ENCODE measurements at places on chromosomes 6 and 20. TPM values are rescaled to one million over a fixed set of nuclear protein-coding genes. Genes with fewer than 3 reads are reported as not detected.

DNA sequence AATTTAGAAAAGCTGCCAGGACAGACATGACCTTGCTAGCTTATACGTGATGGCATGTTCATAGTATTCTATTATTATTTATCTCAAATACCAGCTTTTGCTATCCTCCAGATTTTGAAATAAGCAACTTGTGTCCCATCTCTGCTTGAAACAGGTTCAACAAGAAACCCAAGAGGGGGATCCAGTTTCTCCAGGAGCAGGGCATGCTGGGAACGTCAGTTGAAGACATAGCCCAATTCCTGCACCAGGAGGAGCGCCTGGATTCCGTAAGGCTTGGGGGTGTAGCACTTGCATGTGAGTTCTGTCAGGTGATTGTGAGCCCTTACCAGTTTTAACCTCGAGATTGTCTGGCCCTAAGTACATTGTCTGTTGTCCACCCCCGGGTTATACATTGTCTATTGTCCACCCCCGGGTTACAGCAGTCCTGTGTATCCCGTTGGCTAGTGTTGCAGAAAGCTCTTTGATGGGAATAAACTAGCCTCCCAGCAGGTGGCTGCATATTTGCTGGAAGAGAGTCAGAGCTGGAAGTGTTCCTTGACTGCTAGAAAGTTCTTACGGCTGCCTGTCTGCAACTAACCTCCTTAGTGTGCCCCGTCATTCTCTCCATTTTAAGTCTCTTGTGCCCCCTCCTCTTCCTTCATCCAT, 61.4 kb upstream of the CSE1L start:
- no peak for DNase-seq

The ZNF292 gene
- 30.4 TPM for total RNA-seq

The KHDC1L gene
- total RNA-seq, result not detected

DNA sequence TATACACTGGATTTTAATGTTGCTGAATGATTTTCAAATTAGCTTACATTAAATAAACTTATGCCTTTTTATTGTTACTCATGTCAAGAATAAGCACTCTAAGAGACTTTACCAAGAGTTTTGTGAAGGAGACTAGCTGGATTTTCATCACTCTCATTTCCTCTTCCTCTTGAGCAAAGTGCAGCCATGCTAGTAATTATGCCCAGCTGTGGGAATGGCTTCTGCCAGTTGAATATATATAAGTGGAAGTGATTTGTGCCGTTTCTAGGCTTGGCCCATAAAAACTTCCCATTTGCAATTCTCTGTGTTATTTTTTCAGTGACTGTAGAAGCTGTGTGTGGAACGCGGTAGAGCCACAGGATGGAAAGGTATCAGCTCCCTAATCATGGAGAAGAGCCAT, 255.8 kb downstream of the HDGFL1 start:
- no peak for DNase-seq

The MLIP gene
- total RNA-seq, result 0.29 TPM

GRCh38 chr6:159232106-159232645, 63.0 kb downstream of the FNDC1 start:
- DNase-seq, result no peak

The PRKN gene
- 10.1 TPM for total RNA-seq

GRCh38 chr6:30792786-30793185, 48.4 kb upstream of the IER3 start:
- DNase-seq, result no peak

The BTN1A1 gene
- not detected for total RNA-seq

- DNase-seq, result no peak
Measured at GRCh38 chr6:155040154-155040553, 45.0 kb downstream of the TIAM2 start.

DNA sequence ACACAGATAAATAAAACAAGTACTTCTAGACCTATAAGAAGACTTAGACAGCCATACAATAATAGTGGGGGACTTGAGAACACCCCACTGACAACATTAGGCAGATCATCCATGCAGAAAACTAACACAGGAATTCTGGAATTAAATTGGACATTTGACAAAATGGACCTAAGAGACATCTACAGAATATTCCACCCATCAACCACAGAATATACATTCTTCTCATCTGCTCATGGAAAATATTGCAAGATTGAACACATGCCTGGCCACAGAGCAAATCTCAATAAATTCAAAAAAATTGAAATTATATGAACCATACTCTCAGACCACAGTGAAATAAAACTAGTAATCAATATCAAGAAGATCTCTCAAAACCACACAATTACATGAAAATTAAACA, 44.3 kb upstream of the KIAA1586 start:
- no peak for DNase-seq

DNA sequence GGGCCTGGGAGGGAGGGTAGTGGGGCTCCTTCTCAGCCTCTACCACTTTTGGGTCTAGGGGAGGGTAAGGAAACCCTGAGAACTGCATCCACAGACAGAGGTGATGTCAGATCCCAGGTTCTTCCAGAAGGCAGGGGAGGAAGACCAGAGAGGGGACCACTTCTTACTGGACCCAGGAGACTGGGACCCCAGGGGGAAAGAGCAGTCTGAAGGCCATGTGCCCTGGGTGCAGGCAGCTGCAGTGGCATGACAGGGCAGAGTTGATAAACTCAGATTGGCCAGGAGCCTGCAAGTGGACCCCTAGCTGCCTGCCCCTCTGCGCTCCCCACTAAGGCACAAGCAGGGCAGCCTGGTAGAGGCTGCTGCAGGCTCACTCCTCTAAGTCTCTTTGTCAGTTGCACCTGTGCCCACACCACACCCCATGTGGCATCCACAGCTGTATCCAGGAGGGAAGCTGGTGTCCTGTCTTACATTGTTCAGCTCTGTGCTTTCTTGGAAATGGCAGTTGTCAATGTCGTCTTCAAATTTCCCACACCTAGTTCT, 2.7 kb downstream of the CST9L start:
- DNase-seq, result no peak

GRCh38 chr20:50920997-50921396, 10.2 kb downstream of the ADNP start:
- no peak for DNase-seq

- DNase-seq, result no peak
Measured at GRCh38 chr20:37378420-37378784, 32.5 kb downstream of the SRC start.

The ABHD12 gene
- total RNA-seq, result 41.6 TPM

DNA sequence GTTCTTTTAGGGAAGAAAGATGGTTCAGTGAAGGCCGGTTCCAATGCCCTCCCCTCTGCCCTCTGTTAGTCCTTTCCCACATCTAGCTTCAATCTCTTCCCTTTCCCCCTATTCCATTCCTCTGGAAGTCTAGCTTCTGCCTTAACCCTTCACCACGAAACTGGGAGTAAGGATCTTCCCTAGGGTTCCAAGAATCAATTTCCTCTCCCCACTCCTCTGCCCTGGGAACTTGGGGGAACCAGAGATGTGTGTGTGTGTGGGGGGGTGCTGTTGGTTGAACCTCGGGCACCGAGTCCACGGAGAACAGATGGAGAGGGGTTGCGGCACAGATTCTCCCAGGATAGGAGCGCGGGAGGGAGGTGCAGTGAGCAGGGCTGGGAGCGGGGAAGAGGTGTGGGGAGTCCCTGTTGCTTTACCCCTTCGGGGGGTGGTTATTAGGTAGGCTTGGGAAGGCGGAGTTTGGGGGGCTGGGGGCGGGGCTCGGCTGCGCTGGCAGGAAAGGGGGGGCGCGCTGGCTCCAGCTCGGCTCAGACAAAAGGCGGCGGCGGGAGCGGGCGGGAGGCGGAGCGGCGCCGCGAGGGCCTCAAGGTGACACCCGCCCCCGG, at the start of gene TMEM151B:
TSS of gene TMEM151B (plus strand) at position 530 of the 605 bp plus-strand sequence. CDS start 293 bp downstream, outside the sequence.
- DNase-seq, result no peak

The ZKSCAN8 gene
- 15.1 TPM for total RNA-seq

- no peak for DNase-seq
Measured at GRCh38 chr6:150702675-150703074, 103.0 kb downstream of the PLEKHG1 start.

DNA sequence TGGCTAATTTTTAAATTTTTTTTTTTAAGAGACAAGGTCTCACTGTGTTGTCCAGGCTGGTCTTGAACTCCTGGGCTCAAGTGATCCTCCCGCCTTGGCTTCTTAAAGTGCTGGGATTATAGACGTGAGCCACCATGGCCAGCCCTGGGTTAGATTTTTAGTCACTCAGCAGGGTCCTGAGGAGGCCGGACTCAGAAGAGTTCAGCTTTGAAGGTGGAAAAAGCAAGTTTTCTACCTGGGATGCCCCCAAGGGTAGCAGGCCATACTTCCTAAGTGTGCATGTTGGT, 44.2 kb downstream of the FGD2 start:
- no peak for DNase-seq

The SLC32A1 gene
- total RNA-seq, result not detected

GRCh38 chr6:92748131-92748530, 671.2 kb downstream of the EPHA7 start:
- no peak for DNase-seq

DNA sequence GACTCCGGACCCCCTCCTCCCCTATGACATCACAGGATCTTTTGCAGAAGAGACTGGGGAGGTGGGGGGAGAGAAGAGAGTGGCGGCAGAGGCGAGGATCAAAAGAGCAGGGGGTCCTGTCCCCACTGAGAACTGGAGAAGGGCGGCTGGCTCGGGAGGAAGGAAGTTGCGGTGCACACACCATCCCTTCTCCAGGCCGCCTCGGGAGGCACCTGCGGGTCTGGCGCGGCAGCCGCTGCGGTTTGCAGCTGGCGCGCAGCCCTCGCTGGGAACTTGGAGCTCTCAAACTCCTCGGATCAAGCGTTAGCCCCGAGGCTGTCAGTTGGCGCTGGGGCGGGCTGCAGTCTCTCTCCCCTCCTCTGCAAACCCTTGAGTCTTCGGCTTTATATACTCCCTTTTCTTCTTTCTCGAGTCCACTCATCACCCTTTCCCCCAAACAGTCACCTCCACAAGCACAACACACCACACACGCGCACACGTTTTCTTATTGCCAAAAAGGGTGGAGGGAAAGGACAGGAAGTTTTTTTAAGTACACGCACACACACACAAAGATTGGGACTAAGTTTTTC, 180.7 kb downstream of the TBXT start:
- no peak for DNase-seq

- DNase-seq, result no peak
Measured at GRCh38 chr6:18264923-18265377, 620 bp upstream of the DEK start.

DNA sequence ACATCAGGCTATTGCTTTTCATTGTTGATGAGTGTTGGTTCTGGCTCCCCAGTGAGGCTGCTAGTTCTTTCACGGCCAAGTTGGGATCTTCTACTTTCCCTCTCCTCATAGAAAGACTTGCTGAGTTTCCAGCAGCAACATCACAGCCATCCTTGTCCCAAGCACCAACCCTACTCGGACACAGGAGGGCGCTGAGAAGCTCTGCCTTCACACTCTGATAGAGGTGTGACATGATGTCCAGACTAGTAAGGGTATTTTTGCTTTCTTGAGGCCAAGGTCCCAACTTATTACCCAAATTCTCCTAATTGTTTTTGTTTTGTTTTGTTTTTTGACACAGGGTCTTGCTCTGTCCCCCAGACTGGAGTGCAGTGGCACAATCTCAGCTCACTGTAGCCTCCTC, 3.0 kb upstream of the GCM1 start:
- DNase-seq, result no peak

DNA sequence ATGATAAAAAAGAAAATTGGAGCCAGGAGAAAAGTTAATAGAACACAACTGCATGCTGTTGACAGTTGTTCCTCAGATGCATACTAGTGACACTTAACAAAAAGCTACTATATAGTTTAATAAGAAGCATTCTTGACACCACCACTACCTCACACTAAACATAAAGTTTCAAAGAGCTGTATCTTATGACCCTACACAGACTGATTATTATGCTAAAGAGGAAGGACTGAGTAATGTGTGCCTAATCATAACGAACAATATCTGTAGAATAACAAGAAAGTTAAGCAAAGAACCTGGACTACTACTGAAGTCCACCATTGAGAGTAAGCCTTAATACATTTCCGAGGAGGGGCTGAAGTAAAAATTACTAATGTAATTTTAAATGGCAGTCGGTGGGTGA, 99.8 kb downstream of the IRAK1BP1 start:
- no peak for DNase-seq

The OPRL1 gene
- total RNA-seq, result 1.3 TPM

The FHL5 gene
- total RNA-seq, result 16.6 TPM

The RNF39 gene
- not detected for total RNA-seq

- no peak for DNase-seq
Measured at GRCh38 chr20:52529826-52530225, 338.2 kb upstream of the ZFP64 start.

The ARFGEF3 gene
- total RNA-seq, result 2.6 TPM

- DNase-seq, result no peak
Measured at GRCh38 chr6:7649037-7649810, 59.2 kb downstream of the SNRNP48 start.

DNA sequence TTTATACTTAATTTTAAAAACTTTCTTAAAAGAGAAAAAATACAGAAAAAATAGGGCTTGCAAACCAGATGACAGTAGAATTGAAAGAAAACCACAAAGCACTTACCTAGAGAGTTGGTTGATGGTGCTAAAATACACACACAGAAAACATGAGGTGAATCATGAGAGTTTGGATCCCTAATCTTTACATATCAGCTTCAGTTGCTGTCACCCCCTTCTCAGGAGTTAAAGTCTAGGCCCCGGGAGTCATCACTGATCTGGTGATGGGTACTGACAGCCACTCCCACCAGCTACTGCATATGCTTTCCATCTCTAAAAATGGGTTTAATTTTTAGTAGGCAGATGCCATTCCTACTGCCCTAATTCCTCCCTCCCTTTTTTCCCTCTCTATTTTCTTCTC, 16.7 kb downstream of the TSBP1 start:
- DNase-seq, result no peak

DNA sequence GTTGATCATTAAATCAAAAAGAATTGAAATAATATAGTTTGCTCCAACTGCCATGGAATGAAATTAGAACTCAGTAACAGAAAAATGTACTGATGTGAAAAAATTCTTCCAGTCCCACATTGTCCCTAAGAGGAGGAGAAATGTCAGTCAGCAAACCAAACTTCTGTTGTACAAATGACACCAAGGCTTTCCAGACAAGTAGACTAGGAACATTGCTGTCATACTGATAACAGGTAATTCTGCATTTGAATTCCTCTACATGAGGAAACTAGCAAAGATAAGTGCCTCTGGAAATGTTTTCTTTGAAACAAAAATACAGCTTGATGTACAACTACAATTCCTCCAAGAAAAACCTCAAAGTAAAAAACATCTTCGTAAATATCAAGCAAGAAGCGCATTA, 90.2 kb downstream of the HIVEP1 start:
- no peak for DNase-seq

GRCh38 chr6:151425561-151425960, 26.4 kb downstream of the RMND1 start:
- DNase-seq, result no peak

DNA sequence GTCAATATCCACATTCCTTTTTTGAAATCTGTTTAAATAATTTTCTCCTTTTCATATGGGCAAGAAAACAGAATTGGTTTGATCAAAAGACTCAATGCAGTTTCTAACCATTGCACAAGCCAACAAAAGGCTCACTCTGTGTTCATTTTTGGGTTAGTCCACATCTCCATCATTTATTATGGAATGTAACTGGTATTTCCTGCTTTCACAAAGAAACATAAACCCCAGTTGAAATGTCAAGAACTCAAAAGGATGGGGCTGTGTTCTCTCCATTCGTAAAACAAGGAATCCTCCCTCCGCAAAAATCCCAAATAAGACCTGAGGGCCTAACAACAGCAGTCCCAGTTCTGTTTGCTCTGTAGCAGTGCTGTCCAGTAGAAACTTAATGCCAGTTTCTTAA, 420.9 kb downstream of the GJA1 start:
- DNase-seq, result no peak

- DNase-seq, result no peak
Measured at GRCh38 chr6:2266841-2267240, 21.4 kb upstream of the GMDS start.
